ENCODE measurements at places on chromosomes 11 and 22. TPM values are rescaled to one million over a fixed set of nuclear protein-coding genes. Genes with fewer than 3 reads are reported as not detected.

DNA sequence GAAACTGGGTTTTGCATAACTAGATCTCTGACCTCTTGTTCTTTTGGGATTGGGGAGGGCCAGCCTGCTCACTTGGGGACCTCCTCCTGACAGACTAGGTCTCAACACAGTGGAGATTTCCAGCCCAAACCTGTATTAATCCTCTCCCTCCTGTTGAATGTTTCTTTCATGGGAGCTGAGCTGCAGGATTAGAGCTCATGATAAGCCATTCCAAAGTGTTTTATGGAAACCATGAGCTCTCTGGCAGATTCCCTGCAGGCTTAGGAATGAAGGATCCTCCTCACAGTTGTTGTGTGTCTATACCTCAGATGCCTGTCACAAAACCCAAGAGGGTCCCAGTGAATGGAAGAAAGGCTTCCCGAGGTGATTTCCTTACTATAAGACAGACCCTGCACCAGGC is 248.4 kb upstream of the B3GAT1 start:
- DNase-seq, result peak; percentile 5

Gene FGF3
- not detected for total RNA-seq

GRCh38 chr11:30314625-30315024 is 8.3 kb upstream of the ARL14EP start:
- no peak for DNase-seq

Gene INS
- total RNA-seq, result not detected

GRCh38 chr11:85937835-85938234 is 82.7 kb downstream of the CCDC83 start:
- DNase-seq, result no peak
